ENCODE measurements at places on chromosomes 3 and 15.

GRCh38 chr3:28916713-28917499 lies 364.0 kb upstream of the RBMS3 start:
- peak; percentile 23 for DNase-seq

DNA sequence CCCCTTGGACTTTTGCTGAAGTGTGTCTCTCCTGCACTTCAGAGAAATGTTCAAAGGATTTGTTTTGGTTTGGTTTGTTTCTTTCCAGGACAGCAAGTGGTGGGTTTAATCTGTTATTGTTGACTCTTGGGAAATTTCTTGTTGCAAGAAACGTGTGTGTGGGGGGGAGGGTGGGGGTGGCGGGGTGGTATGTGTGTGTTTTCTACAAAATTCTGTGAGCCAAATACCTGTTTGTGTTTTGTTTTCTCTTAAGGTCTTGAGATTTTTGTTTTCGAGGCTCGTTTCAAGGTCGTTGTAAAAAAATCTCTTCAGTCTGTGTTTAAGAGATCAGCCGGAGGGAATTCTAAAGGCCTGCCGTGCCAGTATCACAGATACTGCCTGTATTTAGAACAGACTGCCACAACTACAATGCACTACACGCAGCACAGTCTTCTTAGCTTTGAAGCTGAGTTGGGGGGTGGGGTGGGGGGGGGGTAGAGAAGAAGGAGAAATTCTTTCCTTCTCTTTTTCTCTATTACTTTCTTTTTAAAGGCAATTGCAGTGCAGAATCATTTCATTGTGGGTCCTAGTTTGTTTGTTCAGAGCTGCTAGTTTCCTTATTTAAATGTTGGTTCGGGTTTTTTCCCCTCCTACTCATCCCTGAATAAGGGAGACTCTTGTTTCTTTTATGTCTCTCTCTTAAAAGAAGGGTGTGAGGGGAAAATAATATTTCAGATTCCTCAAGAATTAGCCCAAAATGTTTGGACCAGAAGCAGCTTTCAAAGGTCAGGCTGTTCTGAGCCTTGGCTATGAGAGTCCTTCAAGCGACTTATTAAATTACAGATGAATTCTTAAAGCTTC lies 1.4 kb upstream of the BCL6 start:
- DNase-seq: no peak

- no peak for DNase-seq
Measured at GRCh38 chr3:318903-319302, 122.3 kb downstream of the CHL1 start.

- DNase-seq: no peak
Measured at GRCh38 chr3:45613791-45614190, 19.2 kb downstream of the LIMD1 start.

GRCh38 chr15:101027920-101028319 lies 108.8 kb downstream of the LRRK1 start:
- no peak for DNase-seq

DNA sequence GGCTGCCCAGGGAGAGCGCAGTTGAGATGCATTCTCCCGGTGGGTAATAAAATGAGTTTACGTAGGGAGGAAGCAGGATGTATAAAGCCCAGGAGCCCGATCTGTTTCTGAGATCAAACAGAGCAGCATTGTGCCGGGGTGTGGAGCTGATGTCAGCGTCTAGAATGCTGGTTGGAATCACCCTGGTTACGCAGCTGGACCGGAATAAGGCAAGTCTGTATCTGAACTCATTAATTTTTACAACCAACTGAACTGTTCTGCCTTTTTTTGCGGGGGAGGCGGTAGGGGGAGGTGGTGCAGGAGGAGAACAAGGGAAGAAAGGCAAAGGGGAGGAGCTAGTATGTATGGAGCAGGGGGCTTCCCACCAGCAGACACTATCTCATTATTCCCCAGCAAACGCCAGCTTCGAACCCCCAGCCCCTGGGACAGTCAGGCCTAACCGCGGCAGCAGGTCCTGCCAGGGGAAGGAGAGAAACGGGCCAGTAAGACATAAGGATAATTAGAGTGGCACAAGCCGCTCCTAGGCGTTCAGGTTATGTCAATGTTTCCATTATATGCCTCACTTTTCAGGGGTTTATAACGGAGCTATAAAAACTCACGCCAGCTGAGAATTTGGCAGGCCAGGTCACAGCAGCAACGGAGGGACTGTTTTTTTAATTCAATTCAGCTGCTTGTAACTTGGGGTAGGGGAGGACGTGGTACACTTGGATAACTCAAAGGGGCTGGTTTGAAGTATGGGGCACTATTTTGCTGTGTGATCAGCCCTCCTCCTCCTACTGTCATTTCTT lies 175.3 kb upstream of the HES1 start:
- DNase-seq: no peak

DNA sequence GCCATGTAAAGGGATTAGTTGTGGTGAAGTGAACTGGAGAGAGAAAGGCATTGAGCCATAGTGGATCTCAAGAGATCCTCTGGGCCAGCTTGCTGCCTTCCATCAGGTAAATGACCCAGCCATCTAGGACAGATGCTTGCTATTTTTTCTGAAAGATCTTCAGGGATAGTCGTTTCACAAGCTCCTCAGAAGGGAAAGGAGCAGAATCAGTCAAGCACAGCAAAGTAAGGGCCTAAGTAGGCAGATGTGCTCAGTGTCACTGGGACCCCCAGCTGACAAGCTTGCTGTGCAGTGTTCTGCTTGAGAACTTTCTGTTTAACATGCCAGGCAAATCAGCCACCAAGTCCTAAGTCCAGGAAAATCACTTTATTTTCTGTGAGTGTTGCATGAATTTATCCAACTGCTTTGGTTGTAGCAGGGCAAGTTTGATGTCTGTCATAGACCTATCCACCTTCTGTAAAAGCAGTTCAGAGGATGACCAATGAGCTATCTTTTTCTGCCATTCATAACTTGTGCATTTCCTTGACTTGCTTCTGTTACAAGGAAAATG lies 319.8 kb downstream of the IL5RA start:
- no peak for DNase-seq

GRCh38 chr15:58331560-58331912 lies 100.3 kb upstream of the LIPC start:
- DNase-seq: no peak

- no peak for DNase-seq
Measured at GRCh38 chr15:32994810-32995424, 199.6 kb downstream of the FMN1 start.

DNA sequence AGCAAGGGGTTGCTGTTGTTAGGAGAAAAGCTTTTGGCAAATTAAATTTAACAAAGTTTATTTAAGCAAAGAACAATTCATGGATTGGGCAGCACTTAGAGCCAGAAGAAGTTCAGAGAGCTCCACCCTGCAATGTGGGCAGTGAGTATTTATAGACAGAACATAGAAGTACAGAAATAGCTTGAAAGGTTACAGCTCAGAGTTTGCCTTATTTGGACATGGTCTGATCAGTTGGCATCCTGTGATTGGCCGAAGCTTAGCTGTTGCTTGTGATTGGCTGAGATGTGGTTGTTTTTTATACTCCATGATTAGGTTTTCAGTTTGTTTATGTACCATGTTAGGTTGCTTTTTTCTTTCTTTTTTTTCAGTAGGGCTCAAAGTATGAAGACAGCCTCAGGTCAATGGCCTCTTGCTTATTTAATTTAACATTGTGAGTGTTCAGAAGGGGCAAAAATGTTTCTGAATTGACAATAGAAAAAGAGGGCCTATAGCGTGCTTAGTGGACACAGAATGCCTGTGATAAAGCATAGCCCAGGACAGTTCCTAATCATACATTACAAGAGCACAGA lies 293.8 kb downstream of the IGSF11 start:
- DNase-seq: no peak

DNA sequence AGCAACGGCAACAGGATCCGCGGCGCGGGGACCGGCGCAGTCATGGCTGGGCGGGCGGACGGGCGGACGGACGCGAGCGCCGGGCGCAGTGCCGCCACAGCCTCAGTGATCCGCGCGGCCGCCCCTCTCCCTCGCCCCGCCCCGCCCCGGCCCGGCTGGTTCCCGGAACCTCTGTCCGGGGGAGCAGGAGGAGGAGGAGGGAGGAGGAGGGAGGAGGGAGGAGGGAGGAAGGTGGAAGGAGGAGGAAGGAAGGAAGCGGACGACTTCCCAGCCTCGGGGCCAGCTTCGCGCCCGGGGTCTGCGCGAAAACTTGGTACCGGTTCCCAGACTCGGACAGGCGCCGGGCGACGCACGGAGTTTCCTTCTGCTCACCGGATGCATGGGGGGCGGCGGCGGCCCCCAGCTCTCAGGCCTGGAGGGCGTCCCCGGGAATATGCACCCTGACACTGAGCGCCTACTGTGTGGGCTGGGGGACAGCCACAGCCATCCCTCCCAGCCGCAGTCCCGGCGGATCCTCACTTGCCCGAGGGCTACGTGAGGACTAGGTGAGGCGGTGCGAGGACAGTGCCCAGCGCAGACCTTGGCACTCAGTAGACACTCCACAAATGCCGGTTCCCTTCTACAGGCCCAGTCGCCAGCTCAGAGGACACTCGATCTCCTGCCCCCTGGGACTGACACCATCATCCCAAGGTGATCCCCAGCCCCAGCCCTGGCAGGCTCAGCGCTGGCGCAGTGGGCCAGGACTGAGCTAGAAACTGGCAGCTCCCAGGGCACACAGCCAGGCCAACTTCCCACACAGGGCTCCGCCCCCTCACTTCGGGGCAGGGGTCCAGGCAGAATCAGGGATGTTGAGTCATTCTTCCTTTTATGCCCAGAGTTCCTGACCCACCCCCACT lies at the start of gene SHISA5:
Gene SHISA5, minus strand, starts transcription at position 124 of the 896 bp plus-strand sequence. Its CDS starts 80 bp downstream, at position 44.
- DNase-seq: peak; percentile 77

DNA sequence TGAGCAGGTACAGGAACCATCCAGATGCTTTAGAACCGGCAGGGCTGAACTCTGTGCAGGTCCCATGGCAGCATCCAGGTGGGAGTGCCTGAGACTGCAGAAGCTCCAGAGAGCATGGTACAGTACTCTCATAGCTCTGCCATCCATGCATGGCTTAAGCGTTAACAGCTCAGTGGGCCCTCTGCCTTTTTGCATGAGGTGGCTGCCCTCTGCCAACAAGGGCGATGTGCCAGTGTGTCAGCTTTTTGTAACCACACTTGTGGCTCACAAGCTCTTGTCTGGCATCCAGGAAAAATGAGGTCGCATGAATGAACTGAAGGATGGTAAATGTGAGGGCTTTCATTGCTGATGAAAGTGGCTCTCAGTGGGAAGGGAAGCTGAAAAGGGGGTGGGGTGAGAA lies 950.1 kb downstream of the DIPK2A start:
- no peak for DNase-seq
